ENCODE measurements at places on chromosomes 12 and 14.

GRCh38 chr12:69655616-69656340 is 43.3 kb downstream of the BEST3 start:
- DNase-seq = no peak

GRCh38 chr14:35822501-35822900 is 3.6 kb upstream of the BRMS1L start:
- no peak for DNase-seq

DNA sequence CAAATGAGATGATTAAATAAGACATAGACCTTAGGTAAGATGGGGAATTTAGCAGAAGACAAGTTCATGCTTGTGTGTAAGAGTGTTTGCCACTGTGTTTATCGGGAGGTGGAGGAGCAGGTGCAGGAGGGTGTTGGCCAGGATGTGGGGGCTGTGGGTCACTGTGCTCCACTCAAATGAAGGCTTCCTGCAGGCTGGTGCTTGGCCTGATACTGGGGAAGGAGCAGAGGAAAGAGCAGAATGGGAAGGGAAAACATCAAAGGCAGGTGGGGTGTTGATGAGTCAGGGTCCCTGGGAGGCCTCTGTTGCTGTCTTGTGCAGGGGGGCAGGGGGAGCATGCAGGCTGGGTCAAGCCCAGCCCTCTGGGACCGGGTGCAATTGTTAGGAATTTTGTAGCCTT is 126.5 kb downstream of the TSPAN9 start:
- no peak for DNase-seq

- DNase-seq = peak; percentile 41
Measured at GRCh38 chr14:68795597-68796417, 2.9 kb upstream of the ZFP36L1 start.

DNA sequence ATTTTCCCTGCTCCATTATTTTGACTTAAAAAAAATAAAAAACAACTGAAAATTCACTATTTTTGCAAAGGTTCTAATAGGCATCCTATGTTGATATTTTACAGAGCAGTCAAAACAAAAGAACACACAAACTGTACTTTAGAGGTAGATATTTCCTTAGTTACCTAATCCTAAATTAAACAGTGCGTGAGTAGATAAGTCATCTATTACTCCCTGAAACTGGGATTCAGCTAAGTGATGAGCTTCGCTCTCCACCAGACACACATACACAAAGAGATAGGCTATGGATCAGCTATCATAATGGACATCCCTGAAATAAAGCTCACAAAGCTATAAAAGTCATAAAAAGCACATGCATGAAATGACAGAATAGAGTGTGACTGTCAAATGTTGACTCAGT is 398.7 kb downstream of the SOX5 start:
- no peak for DNase-seq

DNA sequence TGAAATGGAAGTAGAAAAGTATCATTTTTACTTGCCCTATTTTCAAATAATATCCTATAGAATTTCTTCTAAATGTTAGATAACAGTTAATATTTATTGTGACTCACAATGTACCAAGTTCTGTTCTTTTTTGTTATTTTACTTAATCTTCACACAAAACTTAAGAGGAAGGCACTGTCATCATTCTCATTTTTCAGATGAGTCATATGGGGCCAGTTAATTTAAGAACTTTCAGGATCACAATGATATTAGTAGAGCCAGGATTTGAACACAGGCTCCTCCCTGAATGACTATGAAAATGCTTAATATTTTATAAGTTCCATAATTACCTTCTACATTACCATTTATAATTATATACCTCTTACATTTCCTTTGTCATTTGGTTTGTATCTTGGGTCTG is 10.4 kb upstream of the TMEM260 start:
- no peak for DNase-seq

DNA sequence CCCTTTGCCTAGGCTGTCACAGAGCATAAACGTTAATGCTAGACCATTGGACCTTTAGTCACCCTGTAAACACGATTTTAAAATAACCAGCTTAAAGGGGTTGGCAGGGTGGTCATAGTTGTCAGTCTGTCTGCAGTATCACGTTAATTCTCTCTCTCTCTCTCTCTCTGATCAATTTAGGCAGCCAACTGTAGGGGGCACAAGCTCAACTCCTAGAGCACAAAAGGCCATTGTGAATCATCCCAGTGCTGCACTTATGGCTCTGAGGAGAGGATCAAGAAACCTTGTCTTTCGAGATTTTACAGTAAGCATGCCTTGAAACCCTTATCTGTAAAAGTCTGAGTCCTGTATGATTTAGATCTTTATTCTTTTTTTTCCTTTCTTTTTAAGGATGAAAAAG is 97.1 kb downstream of the SCAF11 start:
- no peak for DNase-seq

GRCh38 chr12:109178532-109178931 is 62.1 kb downstream of the ACACB start:
- no peak for DNase-seq

- no peak for DNase-seq
Measured at GRCh38 chr12:124203176-124203575, 91.7 kb upstream of the RFLNA start.

- no peak for DNase-seq
Measured at GRCh38 chr12:78651755-78652154, 212.8 kb upstream of the SYT1 start.

Data from DMS79 (cell line).